ENCODE measurements at places on chromosomes 16 and 17. TPM values are rescaled to one million over a fixed set of nuclear protein-coding genes. Genes with fewer than 3 reads are reported as not detected.

TMEM114 gene
- total RNA-seq: not detected

DCTPP1 gene
- 31.8 TPM for total RNA-seq

DLG4 gene
- 59.9 TPM for total RNA-seq

ENO3 gene
- 22.4 TPM for total RNA-seq

DNAJA2 gene
- total RNA-seq: 66.9 TPM

G6PC1 gene
- not detected for total RNA-seq

OSGIN1 gene
- total RNA-seq: 2.3 TPM

TRIM47 gene
- 2.9 TPM for total RNA-seq

SOX8 gene
- 6.0 TPM for total RNA-seq

ZNF385C gene
- 2.9 TPM for total RNA-seq

LCAT gene
- 73.8 TPM for total RNA-seq

TMEM204 gene
- 6.6 TPM for total RNA-seq

GSDMA gene
- total RNA-seq: not detected

RAMP2 gene
- total RNA-seq: 19.5 TPM

DNA sequence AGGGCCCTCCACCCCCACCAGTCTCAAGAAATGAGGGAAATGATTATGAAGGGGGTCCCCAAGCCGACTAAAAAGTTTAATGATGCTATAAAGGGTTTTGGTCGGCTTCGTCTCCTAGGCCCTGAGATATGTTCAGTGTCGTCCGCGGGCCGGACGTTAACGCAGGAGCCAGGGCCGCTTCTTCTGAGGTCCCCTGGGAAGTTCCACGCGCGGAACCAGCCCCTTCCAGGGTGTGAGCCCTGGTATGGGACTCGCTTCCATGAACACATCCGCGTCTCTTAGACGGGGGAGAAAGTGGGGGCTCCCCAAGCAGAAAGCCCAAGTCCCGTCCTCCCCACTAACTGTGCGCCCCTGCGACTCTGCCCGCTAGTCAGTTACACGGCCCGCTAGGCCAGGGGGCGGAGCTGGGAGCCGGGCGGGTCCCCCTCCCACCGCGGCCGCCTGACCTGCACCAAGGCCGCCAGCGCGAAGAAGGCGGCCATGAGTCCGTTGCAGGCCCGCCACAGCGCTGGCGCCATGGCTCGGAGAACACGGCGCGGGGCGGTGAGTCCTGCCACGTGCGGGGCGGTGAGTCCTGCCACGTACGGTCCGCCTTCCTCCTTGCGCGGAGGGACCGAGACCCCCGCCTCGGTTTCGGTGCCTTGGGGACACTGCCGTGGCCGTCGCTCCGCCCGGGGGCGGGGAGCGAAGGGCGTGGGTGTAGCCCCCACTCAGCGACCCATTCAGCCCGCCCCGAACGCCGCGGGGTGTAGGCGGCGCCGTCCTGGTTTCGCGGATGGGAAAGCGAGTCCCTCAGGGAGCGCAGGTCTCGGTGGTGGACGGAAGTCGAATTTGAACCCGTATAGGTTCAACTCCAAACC is at the start of gene TMEM220:
Gene TMEM220, minus strand, starts transcription at position 690 of the 860 bp plus-strand sequence. Its CDS starts 172 bp downstream, at position 518.
- H3K36me3 ChIP-seq: peaks cover 5% of the 10 kb centered on the region
- peak within 1 kb of the TSS; percentile 90 for H3K4me3 ChIP-seq
- peak within 1 kb of the TSS; percentile 95 for H3K27ac ChIP-seq
- peaks cover 10% of the 10 kb centered on the region for H3K4me1 ChIP-seq
- H3K27me3 ChIP-seq: peaks cover 12% of the 10 kb centered on the region

GRCh38 chr16:79250502-79251098 is 349.9 kb downstream of the MAF start:
- no peaks in the 10 kb centered on the region for H3K27me3 ChIP-seq
- H3K36me3 ChIP-seq: no peaks in the 10 kb centered on the region
- H3K4me1 ChIP-seq: peaks cover 16% of the 10 kb centered on the region
- H3K27ac ChIP-seq: no peak overlapping the region

GRCh38 chr16:87595712-87596111 is 6.6 kb upstream of the JPH3 start:
- DNase-seq: no peak
- no peaks in the 10 kb centered on the region for H3K4me1 ChIP-seq
- H3K36me3 ChIP-seq: no peaks in the 10 kb centered on the region
- H3K27me3 ChIP-seq: peaks cover 42% of the 10 kb centered on the region
- no peak overlapping the region for H3K4me3 ChIP-seq

DNA sequence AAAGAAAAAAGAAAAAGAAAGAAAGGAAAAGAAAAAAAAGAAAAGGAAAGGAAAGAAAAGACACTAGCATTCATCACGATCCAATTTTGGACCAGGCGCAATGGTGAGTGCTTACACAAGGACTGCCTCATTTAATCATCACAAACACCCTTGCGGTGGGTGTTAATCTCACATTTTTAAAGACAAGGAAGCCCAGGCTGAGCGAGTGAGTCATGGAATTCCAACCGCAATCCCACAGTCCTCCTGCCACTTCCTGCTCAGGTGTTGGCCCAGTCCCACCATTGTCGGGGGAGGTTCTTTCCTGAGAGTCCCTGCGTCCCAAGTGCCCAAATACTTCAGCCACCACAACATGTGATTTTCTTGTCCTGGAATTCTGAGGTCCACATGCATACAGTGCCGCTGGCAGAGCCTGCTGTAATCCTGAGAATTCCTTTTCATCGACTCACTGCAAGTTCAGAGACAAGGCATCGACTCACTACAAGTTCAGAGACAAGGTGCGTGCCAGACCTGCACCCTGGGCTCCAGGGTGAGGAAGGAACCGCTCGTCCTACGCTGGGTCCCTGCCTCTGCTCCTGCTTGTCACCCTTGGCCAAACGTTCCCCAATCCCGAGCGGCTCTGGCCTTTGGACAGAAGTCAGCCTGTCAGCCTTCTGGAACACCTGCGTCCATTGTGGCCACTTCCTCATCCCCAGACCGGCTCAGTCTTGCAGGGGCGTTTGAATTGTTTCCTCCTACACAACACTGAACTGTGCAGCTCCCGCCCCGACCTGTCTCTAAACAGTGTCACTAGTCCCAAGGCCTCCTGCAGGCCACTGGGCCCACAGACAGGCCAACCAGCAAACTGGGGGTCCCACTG is 5.8 kb downstream of the ZG16B start:
- peaks cover 12% of the 10 kb centered on the region for H3K4me1 ChIP-seq
- H3K4me3 ChIP-seq: no peak overlapping the region
- no peak for DNase-seq
- peak overlapping the region; percentile 44 for H3K27ac ChIP-seq
- H3K36me3 ChIP-seq: no peaks in the 10 kb centered on the region

DNA sequence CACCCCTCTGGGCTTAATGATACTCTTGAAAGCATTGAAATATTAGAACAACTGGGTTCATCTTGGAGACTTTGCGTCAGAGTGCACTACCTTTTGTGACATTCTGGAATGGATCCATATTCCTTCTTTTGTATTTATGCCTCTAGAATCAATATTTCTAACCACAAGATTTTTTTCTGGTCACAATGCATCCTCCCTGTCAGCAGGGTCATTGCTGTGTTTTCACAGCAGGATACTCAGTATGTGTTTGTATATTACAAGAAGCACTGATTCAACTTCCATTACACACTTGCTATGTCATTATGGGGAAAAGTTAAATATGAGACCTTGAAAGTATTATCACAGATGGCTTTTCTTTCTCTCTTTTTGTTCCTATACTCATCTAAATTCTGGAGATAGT is 370.0 kb downstream of the HS3ST3B1 start:
- no peak for DNase-seq
- no peak overlapping the region for H3K27ac ChIP-seq
- no peaks in the 10 kb centered on the region for H3K36me3 ChIP-seq
- peaks cover 29% of the 10 kb centered on the region for H3K27me3 ChIP-seq

GRCh38 chr16:4850211-4850610 is 2.9 kb downstream of the UBN1 start:
- H3K4me1 ChIP-seq: peaks cover 35% of the 10 kb centered on the region
- H3K27ac ChIP-seq: no peak overlapping the region
- no peaks in the 10 kb centered on the region for H3K27me3 ChIP-seq
- DNase-seq: no peak
- peaks cover 8% of the 10 kb centered on the region for H3K36me3 ChIP-seq
- peak overlapping the region; percentile 35 for H3K4me3 ChIP-seq

GRCh38 chr17:14452856-14453255 is 152.0 kb downstream of the HS3ST3B1 start:
- peaks cover 14% of the 10 kb centered on the region for H3K27me3 ChIP-seq
- H3K4me1 ChIP-seq: no peaks in the 10 kb centered on the region
- H3K4me3 ChIP-seq: no peak overlapping the region
- H3K27ac ChIP-seq: no peak overlapping the region

- peak overlapping the region; percentile 93 for H3K4me3 ChIP-seq
- H3K36me3 ChIP-seq: peaks cover 1% of the 10 kb centered on the region
- peaks cover 11% of the 10 kb centered on the region for H3K4me1 ChIP-seq
- no peak for DNase-seq
Measured at GRCh38 chr16:2904922-2905240, 6.8 kb upstream of the FLYWCH1 start.

GRCh38 chr17:81527591-81528383 is at the start of gene FSCN2:
TSS of gene FSCN2 (plus strand) at chr17:81528377. CDS start at chr17:81528532, 155 bp downstream.
- H3K4me3 ChIP-seq: no peak within 1 kb of the TSS
- H3K36me3 ChIP-seq: no peaks in the 10 kb centered on the region
- no peaks in the 10 kb centered on the region for H3K27me3 ChIP-seq
- no peak within 1 kb of the TSS for H3K27ac ChIP-seq
- peaks cover 4% of the 10 kb centered on the region for H3K4me1 ChIP-seq

GRCh38 chr17:71511266-71511995 is 609.4 kb upstream of the SOX9 start:
- no peaks in the 10 kb centered on the region for H3K36me3 ChIP-seq
- H3K4me1 ChIP-seq: peaks cover 30% of the 10 kb centered on the region
- no peak for DNase-seq
- no peak overlapping the region for H3K4me3 ChIP-seq
- peaks cover 14% of the 10 kb centered on the region for H3K27me3 ChIP-seq

DNA sequence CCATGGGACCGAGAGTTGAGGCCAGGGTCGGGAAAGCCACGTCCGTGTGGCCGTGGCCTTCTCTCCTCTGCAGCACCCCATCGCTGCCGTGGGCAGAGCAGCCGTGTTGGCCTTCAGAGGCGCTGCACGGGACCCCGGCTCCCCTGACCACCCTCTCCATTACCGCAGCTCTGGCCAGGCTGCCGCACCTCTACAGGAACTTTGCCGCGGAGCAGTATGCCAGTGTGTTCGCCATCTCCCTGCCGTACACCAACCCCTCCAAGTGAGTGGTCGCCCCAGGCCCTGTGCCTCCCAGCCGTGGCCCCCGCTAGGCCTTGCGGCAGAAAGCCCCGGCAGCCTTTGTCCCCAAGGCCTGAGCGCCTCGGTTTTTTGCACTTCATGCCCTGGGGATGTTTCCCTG is 27.8 kb downstream of the TSC2 start:
- no peak for DNase-seq
- no peaks in the 10 kb centered on the region for H3K27me3 ChIP-seq
- no peak overlapping the region for H3K4me3 ChIP-seq
- no peak overlapping the region for H3K27ac ChIP-seq
- H3K4me1 ChIP-seq: no peaks in the 10 kb centered on the region

- H3K4me3 ChIP-seq: no peak overlapping the region
- no peak for DNase-seq
- H3K27ac ChIP-seq: no peak overlapping the region
- peaks cover 70% of the 10 kb centered on the region for H3K27me3 ChIP-seq
- H3K4me1 ChIP-seq: no peaks in the 10 kb centered on the region
Measured at GRCh38 chr16:1071561-1072225, 854 bp upstream of the SSTR5 start.

GRCh38 chr16:85132456-85133289 is 20.4 kb upstream of the CIBAR2 start:
- DNase-seq: no peak
- H3K27me3 ChIP-seq: peaks cover 2% of the 10 kb centered on the region
- H3K4me1 ChIP-seq: peaks cover 28% of the 10 kb centered on the region
- H3K4me3 ChIP-seq: no peak overlapping the region
- no peaks in the 10 kb centered on the region for H3K36me3 ChIP-seq
- no peak overlapping the region for H3K27ac ChIP-seq

- H3K4me3 ChIP-seq: no peak overlapping the region
- peaks cover 20% of the 10 kb centered on the region for H3K4me1 ChIP-seq
- H3K27ac ChIP-seq: no peak overlapping the region
Measured at GRCh38 chr17:56909742-56910508, 3.9 kb downstream of the TRIM25 start.

GRCh38 chr17:4332296-4332970 is 34.0 kb downstream of the UBE2G1 start:
- H3K4me3 ChIP-seq: no peak overlapping the region
- H3K27me3 ChIP-seq: no peaks in the 10 kb centered on the region
- DNase-seq: no peak
- peaks cover 6% of the 10 kb centered on the region for H3K36me3 ChIP-seq
- H3K27ac ChIP-seq: peak overlapping the region; percentile 89

DNA sequence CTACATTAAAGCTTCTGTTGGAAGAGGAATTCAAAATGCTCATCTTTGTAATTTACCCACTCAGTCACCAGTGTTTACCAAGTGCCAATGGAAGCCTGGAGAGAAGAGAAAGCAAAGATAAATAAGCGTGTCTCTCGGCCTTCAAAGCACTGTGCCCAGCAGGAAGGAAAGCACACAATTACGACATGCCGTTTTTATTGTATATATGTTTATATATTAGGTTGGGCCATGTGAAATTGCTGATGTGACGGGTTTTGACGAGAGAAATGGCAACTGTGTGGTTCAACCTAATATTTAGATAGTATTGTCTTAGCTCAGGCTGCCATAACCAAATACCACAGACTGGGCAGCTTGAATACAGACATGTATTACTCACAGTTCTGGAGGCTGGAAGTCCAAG is 79.3 kb upstream of the HSBP1 start:
- H3K36me3 ChIP-seq: no peaks in the 10 kb centered on the region
- H3K27me3 ChIP-seq: no peaks in the 10 kb centered on the region
- H3K4me3 ChIP-seq: no peak overlapping the region
- H3K4me1 ChIP-seq: peaks cover 4% of the 10 kb centered on the region

GRCh38 chr17:33484559-33484958 is 191.5 kb upstream of the ASIC2 start:
- no peaks in the 10 kb centered on the region for H3K36me3 ChIP-seq
- no peak for DNase-seq

- peak overlapping the region; percentile 69 for H3K27ac ChIP-seq
- no peak for DNase-seq
- no peak overlapping the region for H3K4me3 ChIP-seq
Measured at GRCh38 chr17:46059486-46059885, 60.4 kb downstream of the STH start.

DNA sequence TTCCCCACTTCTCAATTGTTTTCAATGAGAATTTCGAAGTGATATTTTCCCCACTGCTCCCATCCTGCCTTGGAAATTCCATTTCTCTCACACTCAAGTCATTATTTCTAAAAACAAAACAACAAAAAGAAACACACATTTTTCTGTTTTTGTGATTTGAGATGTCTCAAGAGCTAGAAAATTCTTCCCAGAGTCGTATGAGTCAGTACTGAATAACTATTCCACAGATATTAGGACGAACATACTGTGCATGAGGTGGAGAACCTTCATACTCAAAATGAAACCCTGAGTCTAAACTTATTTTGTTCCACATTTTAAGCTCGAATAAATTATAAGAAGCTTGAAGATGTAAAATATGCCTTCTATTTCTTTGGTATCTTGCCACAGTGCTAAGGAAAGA is 204.6 kb downstream of the SLC39A11 start:
- H3K4me3 ChIP-seq: no peak overlapping the region
- H3K4me1 ChIP-seq: no peaks in the 10 kb centered on the region
- DNase-seq: no peak
